ENCODE measurements at places on chromosomes 11 and 22.

DNA sequence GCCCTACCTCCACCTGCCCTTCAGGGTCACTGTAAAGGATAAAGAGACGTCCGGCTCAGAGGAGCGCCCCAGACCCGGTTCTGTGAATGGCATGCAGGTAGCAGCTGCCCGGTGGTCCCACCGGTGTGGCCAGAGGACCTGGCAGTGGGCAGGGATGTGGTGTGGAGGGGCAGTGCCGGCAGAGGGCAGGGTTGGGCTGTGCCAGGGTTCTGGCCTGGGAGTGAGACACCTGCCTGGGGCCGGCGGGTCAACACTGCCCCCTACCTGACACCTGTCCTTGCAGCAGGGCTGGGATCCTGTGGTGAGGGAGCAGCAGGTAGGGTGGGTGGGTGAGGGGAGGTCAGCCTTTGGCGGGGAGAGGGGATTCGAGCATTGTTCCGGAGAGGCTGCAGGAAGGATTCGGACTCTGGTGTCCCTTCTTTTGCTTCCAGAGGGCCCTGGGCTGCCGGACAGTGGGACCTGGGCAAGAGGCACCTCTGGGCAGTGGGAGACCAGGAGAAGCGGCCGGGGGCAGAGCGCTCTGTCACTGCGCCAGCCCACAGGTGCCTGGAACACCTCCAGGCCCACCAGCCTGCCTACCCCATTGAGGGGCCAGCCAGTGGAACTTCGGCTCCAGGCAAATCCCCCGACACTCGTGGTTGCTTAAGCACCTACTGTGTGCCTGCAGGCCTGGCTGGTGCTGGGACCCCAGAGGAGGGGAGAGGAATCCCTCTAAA is 1.6 kb upstream of the PHLDA2 start:
- DNase-seq: peak; percentile 24

GRCh38 chr11:10892250-10892649 is 34.4 kb upstream of the ZBED5 start:
- no peak for DNase-seq

- DNase-seq: no peak
Measured at GRCh38 chr22:29623553-29624169, 20.2 kb downstream of the NF2 start.

DNA sequence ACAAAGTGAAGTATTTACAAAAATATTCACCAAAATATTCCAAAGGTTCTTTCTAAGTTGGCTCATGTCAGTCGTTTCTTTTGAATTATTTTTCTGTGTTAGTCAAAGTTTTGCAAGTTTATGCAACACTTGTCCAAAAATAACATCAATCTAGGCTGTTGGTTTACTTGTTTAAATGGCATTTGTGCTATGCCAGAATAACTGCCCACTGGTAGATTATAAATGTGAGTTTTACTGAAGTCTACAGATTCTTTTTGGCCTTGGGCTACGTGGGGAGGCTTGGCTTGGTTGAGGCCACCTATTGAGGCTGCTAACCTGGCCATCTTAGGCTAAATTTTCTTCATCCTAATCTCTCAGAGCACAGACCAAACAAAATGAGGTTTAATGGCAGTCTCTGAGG is 1091.9 kb upstream of the RAG2 start:
- no peak for DNase-seq

- no peak for DNase-seq
Measured at GRCh38 chr11:127338380-127339259, 338.1 kb upstream of the KIRREL3 start.

DNA sequence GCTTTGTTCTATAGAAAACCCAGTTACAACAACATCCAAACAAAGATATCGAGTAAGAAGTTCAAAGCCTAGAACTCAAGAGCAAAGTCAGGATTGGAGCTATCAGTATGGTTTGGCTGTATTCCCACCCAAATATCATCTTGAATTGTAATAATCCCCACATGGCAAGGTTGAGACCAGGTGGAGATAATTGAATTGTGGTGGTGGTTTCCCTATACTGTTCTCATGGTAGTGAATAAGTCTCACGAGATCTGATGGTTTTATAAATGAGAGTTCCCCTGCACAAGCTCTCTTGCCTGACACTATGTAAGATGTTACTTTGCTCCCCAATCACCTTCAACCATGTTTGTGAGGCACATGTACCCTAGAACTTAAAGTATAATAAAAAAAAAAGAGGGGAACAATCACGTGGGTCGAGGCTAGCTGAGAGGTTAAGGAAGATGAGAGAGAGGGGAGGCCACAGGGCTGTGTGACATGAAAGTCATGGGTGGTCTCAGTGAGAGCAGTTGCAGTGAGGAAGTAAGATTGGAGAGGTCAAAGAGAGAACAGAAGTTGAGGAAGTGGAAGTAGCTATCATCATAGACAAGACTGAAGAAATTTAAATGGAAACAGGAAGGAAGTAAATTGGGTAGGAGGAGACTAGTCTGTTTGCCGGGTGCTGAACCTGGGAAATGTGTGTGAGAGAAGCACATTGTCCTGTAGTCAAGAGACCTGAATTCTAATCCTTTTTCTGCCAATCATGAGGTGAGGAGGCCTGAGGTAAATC is 80.1 kb upstream of the CD44 start:
- no peak for DNase-seq

DNA sequence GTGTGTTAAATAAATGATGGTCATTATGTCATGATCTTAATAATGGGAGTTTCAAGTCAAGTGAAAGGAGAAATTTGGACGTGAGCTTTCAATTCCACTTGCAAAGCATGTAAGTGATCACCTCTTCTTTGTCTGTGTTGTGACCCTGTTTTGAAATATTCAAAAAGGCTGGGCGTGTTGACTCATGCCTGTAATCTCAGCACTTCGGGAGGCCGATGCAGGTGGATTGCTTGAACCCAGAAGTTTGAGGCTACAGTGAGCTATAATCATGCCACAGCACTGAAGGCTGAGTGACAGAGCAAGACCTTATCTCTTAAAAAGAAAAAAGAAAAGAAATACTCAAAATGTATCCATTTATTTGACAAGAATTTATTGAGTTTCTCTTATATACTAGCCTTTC is 32.9 kb upstream of the EED start:
- DNase-seq: no peak

GRCh38 chr11:99257131-99257530 is 236.4 kb downstream of the CNTN5 start:
- no peak for DNase-seq

- no peak for DNase-seq
Measured at GRCh38 chr11:11845071-11845470, 3.3 kb downstream of the USP47 start.

DNA sequence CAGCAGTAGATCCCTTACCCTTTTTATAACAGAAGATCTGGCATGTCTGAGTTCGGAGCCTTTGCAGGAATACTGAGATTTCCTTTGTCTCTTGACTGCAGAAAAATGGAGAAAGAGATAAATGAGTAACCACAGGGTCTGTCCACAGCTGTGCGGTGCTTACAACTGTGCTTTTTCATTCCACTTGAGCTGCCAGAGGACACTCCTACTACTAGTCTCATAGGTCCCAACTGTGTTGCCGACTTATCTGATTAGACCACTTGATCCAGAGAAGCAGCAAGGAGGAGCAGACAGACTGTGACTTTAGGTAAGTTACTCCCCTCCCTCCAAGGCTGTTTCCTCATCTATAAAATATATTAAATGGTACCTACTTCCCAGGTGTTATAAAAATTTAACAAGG is 17.5 kb downstream of the FAM227A start:
- no peak for DNase-seq

DNA sequence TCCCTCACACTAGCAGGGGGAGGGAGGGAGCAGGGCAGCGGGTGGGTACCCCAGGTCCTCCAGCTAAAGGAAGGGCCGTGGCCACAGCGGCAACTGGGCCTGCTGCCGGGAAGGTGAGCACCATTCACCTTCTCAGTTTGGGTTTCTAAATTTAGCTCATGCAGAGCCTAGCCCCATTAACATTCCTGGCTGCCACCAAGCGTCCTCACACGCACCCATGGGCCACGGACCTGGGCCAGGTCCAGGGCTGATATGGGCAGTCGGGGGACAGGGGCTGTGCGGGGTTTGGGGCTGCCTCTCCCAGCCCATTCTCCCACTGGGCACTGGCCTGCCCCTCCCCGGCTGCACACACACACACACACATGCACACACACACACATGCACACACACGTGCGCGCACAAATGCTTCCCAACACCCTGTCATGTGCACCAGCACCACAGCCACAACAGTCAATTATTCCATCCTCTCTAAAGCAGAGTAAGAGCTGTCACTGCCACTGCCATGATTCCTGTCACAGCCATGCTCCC is 28.7 kb downstream of the SYT7 start:
- no peak for DNase-seq

DNA sequence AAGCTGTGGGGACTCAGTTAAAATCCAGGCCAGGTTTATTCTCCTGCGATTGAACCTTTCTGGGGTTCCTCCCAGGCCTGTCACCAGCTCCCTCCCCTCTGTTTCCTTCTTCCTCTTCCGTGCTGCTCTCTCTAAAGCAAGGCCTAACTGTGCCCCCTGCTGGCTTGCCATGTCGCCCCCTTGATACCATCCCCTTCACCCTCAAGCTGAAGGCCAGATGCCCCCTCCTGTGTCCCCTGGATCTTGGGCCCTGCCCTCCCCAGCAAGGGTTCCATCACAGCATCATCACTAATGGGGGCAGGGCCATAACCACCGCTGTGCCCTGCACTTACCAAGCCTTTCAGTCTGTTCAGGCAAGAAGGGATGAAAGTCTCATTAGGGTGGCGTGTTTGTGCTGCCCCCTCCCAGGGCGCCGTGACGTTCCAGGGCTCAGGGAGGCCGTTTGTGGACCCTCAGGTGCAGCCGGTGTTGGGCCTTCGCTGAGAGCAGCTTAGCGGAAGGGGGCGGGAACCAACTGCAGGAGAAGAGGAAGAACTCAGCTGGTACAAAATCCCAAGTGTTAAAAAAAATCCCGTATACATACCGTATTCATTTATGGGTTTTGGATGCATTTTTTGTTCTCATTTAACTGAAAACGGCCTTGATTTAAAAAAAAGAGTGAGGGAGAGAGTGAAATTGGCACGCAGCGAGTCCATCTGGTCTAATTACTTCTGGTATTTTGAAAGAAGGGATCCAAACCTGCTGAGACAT is 69.9 kb downstream of the MPPED1 start:
- no peak for DNase-seq

DNA sequence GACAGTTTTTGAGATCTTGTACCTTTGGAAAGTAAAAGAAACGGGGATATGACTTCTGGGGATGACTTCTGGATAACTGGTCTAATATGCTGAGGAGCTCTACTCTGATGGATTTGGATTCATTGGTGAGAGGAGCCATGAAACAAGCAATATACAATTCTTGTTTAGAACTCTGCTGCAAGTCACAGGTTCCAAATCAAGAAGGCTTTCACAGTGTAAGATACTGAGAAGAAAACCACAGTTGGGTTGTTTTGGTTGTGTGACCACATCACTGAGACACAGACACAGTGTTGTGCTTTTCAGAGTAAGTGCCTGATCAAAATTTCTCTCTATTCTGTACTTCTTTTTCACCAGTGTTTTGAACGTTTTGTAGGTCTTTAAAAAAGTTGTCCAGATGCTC is 13.1 kb upstream of the UCP2 start:
- no peak for DNase-seq

DNA sequence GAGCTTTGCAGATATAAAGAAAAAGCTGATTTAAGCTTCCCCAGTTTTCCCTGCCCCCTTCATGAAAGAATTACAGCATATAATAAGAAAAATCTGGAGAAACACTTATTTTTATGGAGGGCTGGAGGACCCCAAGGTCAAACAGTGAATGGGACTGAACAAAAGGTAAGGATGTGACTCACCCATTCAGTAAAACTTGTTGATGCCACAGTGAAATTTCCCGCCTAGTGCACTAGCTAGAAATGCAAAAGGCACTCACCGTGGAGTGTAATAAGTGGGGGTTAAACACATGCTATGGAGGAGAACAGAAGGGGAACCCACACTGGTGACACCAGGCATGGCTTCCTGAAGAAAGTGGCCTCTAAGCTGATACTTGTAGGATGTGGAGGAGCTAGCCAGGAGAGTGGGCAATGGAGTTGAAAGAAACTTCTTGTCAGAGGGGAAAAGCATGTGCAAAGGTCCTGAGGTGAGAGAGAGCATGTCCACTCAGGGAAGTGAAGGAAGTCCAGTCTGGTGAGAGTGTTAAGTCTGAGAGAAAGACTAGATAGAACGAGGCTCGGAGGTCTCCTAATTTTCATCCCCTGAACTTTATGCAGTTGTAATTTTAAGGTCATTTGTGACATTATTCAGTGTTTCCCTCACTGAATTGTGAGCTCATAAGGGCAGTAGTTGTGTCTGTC is 77.1 kb downstream of the MIAT start:
- DNase-seq: no peak

GRCh38 chr22:23219822-23220484 is 39.6 kb downstream of the BCR start:
- DNase-seq: peak; percentile 53

DNA sequence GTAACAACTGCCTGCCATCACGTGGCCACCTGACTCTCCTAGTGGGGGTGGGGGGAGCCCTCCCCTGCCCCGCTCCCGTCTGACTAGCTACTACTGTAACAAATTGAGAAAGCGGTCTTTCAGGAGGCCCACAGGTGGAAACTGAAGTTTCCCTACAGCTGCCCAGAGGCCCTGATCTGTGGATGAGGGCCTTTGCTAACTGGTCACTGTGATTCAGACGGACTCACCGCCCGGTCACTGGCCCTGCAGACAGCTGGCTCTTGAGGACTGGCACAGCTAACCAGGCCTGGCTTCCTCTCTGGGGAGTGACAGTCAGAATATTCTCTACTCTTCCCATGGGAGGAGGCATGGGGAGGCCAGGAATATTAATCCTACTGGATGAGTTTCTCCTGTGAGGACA is 116.8 kb downstream of the ARHGAP8 start:
- DNase-seq: no peak

DNA sequence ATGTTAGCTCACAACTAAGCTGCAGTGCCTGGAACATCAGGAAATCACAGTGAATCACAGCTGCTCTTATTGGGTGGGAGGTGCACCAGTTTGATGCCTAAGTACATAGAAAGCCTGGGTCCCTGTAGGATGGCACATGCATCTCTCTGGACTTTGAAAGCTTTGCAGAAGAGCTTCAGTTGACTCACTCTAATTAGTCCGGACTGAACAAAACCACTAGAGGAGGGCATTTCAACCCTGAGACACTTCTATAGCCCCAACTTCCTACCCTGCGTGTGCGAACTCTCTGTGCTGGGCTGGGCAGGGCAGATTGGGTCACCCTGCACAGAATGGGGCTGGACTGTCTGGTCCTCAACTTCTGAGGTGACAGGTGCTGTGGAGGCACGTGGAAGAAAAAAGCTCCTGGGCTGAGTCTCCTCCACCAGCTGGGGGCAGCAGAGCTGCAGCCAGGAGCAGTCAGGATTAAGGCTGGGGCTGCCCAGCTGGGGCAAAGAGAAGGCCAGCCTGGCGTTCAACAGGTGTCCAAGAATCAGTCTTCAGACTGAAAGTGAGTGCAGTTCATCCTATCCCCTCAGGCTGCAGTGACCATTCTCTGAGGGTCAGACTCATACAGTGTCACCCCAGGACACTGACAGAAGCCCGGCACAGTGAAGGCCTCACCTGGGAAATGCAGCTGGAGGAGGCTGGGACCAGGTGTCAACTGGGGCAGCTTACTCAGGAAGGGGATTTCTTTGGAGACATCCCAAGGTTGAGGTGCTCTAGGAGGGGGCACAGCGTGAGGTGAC is 22.1 kb downstream of the GGTLC2 start:
- peak; percentile 29 for DNase-seq

- no peak for DNase-seq
Measured at GRCh38 chr22:16781074-16781763, 44.0 kb downstream of the XKR3 start.

All from brain microvascular endothelial cell (primary cell).